Activated naive CD8-positive, alpha-beta T cell treated with anti-CD3 and anti-CD28 coated beads, Interleukin-2, amount 10 ng/mL, durations not matched to agents 7 days and 5 days (primary cell): ENCODE measurements at places on chromosomes 6 and 20. TPM values are rescaled to one million over a fixed set of nuclear protein-coding genes. Genes with fewer than 3 reads are reported as not detected.

MAPK13 gene
- 40.5 TPM for total RNA-seq

WFDC5 gene
- total RNA-seq = not detected

DNA sequence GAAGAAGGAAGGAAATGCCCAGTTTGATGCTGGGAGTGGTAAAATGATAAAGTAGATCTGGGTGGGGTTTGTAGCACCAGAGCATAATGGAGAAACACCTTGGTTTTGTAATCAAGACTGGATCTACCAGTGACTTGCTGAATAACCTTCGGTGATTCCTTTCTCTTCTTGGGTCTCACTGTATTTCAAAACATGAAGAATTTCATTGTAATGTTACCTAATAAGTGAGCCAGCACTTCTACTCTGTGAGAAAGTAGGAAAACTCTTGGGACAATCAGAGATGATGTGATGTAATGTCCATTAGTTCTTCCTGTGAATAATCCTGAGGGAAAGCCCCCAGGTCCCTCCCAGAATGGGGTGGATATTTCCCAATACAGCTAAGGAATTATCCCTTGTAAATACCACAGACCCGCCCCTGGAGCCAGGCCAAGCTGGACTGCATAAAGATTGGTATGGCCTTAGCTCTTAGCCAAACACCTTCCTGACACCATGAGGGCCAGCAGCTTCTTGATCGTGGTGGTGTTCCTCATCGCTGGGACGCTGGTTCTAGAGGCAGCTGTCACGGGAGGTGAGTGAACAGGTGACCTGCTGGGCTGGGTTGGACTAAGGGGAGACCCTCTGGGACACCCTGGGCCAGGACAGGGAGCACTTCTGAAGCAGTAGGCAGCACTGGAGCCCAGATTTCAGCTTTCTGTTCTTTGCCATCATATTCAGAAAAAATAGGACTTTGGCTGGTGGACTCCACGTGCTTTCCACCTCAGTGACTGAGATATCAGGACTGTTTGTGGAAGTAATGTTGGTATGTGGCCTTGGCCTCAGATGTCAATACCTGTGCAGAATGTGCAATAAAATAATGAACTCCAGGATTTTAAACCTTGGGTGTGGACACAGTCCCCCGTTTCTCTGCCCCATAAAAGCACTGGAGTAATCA, at the start of gene PI3:
PI3 (plus strand) TSS at position 469 of the 931 bp plus-strand sequence; CDS start at position 490, 21 bp downstream.
- no peak for DNase-seq

DNA sequence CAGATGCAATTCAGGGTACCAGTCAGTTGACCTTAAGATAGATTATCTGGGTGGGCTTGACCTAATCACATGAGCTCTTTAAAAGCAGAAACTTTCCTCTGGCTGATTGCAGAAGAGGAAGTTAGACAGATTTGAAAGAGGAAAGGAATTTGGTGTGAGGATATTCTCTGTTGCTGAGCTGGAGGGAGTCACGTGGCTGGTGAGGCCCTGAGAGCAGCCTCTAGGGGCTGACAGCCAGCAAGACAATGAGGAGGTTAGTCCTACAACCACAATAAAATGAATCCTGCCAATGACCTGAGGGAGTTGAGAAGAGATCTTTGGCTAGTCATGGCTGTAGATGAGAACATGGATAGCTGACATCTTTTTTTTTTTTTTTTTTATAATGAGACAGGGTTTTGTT, 87.0 kb upstream of the B3GAT2 start:
- DNase-seq = no peak
